ENCODE measurements at places on chromosomes 13 and 19.

- no peaks in the 10 kb centered on the region for H3K4me1 ChIP-seq
- H3K4me3 ChIP-seq = no peak overlapping the region
- no peak for DNase-seq
- H3K36me3 ChIP-seq = peaks cover 94% of the 10 kb centered on the region
- H3K27ac ChIP-seq = no peak overlapping the region
- no peaks in the 10 kb centered on the region for H3K27me3 ChIP-seq
Observed at GRCh38 chr19:16527334-16527935, 14.8 kb downstream of the CHERP start.

- no peaks in the 10 kb centered on the region for H3K36me3 ChIP-seq
- peak overlapping the region; percentile 85 for H3K4me3 ChIP-seq
- H3K27ac ChIP-seq = no peak overlapping the region
Observed at GRCh38 chr19:8004723-8005513, 523 bp downstream of the ELAVL1 start.

DNA sequence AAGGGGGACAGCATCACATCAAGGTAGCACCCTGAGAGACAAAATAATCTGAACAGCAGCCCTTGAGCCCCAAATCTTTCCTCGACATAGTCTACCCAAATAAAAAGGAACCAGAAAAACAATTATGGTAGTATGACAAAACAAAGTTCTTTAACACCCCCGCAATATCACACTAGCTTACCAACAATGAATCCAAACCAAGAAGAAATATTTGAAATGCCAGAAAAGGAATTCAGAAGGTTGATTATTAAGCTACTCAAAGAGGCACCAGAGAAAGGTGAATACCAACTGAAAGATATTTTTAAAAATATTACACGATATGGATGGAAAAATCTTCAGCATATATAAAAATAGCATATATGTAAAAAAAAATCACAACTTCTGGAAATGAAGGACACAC, 252.9 kb upstream of the SLITRK6 start:
- H3K36me3 ChIP-seq = no peaks in the 10 kb centered on the region
- no peaks in the 10 kb centered on the region for H3K27me3 ChIP-seq
- H3K4me1 ChIP-seq = no peaks in the 10 kb centered on the region
- H3K27ac ChIP-seq = no peak overlapping the region
- DNase-seq = no peak

GRCh38 chr13:30705680-30706079, 29.7 kb upstream of the ALOX5AP start:
- no peaks in the 10 kb centered on the region for H3K27me3 ChIP-seq
- DNase-seq = no peak
- H3K36me3 ChIP-seq = no peaks in the 10 kb centered on the region
- H3K27ac ChIP-seq = no peak overlapping the region
- no peaks in the 10 kb centered on the region for H3K4me1 ChIP-seq

DNA sequence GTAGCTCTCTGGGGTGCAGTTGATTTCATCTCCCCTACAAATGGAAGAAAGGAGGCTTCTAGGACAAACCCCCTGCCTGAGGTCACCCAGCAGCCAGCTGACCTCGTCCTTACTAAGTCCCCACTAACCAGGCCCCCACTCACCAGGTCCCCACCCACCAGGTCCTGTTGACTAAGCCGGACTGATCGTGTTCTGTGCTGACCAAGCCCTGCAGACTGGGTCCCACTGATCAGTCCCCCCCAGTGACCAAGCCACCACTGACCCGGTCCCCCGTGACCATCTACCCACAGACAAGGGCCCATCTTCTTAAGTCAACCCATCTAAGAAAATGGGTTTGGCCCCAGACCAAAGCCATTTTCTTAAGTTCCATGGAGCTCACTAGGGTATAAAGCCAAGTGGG, 36.8 kb upstream of the TPM4 start:
- peaks cover 13% of the 10 kb centered on the region for H3K4me1 ChIP-seq
- no peak overlapping the region for H3K27ac ChIP-seq
- H3K4me3 ChIP-seq = no peak overlapping the region
- no peaks in the 10 kb centered on the region for H3K36me3 ChIP-seq
- no peaks in the 10 kb centered on the region for H3K27me3 ChIP-seq

DNA sequence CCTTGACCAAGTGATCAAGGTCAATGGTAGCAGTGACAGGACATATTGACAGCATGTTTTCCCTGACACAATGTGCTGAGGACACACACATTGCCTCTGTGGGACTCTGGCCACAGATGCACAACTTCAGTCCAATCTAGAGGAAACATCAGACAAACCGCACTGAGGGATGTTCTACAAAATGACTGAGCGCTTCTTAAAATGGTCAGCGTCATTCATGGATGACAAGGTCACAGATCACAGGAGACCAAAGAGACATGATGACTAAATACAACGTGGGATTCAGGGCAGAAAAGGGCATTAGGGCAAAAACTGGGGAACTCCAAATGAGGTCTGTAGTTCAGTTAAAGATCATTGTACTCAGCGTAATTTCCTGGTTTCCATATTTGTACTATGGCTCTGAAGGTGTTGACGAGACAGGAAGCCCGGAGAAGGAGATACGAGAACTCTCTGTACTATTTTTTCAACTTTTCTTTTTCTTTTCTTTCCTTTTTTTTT, 20.6 kb downstream of the PBX4 start:
- H3K4me3 ChIP-seq = no peak overlapping the region
- DNase-seq = no peak
- H3K4me1 ChIP-seq = no peaks in the 10 kb centered on the region
- H3K27me3 ChIP-seq = no peaks in the 10 kb centered on the region

- H3K4me3 ChIP-seq = no peak overlapping the region
- H3K36me3 ChIP-seq = no peaks in the 10 kb centered on the region
- no peaks in the 10 kb centered on the region for H3K27me3 ChIP-seq
- DNase-seq = no peak
- H3K27ac ChIP-seq = no peak overlapping the region
Observed at GRCh38 chr19:35362261-35363000, 4.2 kb downstream of the FFAR3 start.

- no peak for DNase-seq
- H3K36me3 ChIP-seq = no peaks in the 10 kb centered on the region
- H3K27me3 ChIP-seq = no peaks in the 10 kb centered on the region
- H3K4me1 ChIP-seq = no peaks in the 10 kb centered on the region
- H3K4me3 ChIP-seq = no peak overlapping the region
- no peak overlapping the region for H3K27ac ChIP-seq
Observed at GRCh38 chr19:28556371-28556770, 656.6 kb downstream of the UQCRFS1 start.

DNA sequence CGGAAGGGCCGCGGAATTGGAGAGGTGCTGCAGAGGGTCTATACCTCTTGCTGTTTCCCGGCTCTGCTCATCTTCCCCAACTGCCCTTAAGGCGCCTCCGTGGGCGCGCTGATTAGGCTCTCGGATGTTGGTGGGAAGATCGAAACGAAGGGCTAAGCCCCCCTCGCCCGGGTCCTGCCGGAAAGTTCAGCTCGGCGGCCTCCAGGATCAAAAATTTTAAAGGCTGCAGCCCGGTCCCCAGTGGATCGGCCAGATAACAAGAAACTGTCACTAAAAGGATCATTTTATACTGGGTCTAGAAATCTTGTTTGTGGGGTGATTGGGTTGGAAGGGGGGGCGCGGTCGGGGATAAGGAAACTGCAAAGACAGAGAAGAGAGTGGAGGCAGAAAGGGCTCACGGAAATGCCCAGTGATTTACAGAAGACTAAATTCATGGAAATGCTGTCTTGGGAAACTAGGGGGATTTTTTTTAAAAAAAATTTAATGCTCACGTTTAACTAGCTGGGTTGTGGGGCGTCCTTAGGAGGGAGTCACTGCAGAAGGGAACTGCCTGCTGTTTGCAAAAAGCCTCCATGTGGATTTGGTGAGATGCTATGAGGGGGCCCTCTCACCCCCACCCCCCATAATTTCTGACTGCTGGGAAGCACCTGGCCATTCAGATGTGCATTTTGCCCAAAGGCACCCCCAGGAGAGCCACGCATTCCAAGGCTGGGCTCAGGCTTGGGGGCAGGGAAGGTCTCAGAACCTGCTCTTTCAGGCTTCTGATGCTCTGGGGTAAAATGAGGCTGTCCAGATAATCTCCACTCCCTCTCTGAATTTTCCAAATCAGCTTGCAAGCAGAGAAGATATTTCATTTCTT, 7.7 kb downstream of the CDX2 start:
- no peaks in the 10 kb centered on the region for H3K36me3 ChIP-seq
- peaks cover 32% of the 10 kb centered on the region for H3K27me3 ChIP-seq
- H3K4me3 ChIP-seq = peak overlapping the region; percentile 60
- peaks cover 16% of the 10 kb centered on the region for H3K4me1 ChIP-seq
- no peak overlapping the region for H3K27ac ChIP-seq

GRCh38 chr13:110403721-110404120, 96.6 kb downstream of the COL4A2 start:
- no peaks in the 10 kb centered on the region for H3K36me3 ChIP-seq
- peaks cover 96% of the 10 kb centered on the region for H3K4me1 ChIP-seq
- peak overlapping the region; percentile 98 for H3K27ac ChIP-seq

GRCh38 chr13:112207129-112207528, 140.2 kb downstream of the SOX1 start:
- no peaks in the 10 kb centered on the region for H3K27me3 ChIP-seq
- DNase-seq = no peak
- H3K4me1 ChIP-seq = no peaks in the 10 kb centered on the region
- H3K4me3 ChIP-seq = no peak overlapping the region

DNA sequence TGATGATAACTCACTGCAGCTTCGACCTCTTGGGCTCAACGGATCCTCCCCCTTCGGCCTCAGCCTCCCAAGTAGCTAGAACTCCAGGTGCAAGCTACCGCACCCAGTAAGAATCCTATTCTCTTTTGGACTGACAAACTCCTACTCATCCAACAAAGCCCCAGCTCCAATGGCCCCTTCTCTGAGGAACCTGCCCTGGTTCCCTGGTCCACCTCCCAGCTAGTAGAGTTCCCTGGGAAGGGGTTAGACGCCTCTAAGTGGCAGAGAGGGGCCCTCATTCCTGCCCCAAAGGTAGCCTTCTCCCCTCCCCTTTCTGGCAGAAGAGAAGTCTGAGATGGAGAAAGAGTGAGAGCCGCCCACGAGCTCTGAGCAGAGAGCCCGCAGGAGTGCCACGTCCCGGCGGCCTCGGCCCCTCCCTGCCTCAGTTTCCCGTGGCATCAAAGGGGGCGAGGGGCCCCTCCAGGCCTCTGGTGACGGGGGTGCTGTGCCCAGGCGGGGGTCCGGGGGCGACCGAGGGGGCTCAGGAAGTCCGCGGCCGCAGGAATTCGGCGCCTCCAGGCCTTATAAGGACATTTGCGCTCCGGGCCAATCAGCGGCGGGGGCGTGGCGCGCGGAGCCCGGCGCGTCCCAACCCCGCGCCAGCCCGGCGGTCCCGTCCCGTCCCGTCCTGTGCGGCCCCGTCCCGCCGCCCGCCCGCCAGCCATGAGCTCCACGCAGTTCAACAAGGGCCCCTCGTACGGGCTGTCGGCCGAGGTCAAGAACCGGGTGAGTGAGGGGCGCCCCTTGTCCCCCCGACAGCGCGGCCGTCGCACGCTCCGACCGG, at the start of gene CNN2:
Gene CNN2 (plus strand): TSS at position 649 of the 823 bp plus-strand sequence. CDS start 54 bp downstream, at position 703.
- peaks cover 23% of the 10 kb centered on the region for H3K4me1 ChIP-seq
- H3K4me3 ChIP-seq = peak within 1 kb of the TSS; percentile 90
- H3K27ac ChIP-seq = peak within 1 kb of the TSS; percentile 100
- peaks cover 10% of the 10 kb centered on the region for H3K36me3 ChIP-seq

DNA sequence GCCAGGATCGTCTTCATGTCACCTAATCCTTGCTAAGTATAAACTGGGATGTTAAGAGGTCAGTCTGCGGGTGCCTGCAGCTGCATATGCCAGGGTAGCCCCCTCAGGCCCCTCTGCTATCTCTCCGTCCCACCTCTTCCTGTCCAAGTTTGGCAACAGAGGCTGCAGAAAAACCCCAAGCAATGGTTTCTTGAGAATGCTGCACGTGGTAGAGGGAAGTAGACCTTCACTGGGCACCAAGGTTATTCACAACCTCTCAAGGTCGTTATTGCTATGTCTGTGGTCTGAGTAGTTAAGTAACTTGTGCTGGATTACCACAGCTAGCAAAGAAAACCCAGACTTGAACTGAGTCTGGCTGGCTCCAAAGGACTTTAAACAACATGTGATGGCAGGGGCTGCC, 77.9 kb upstream of the XPO4 start:
- peaks cover 47% of the 10 kb centered on the region for H3K36me3 ChIP-seq
- no peak overlapping the region for H3K27ac ChIP-seq
- DNase-seq = no peak
- no peaks in the 10 kb centered on the region for H3K4me1 ChIP-seq
- H3K27me3 ChIP-seq = no peaks in the 10 kb centered on the region

DNA sequence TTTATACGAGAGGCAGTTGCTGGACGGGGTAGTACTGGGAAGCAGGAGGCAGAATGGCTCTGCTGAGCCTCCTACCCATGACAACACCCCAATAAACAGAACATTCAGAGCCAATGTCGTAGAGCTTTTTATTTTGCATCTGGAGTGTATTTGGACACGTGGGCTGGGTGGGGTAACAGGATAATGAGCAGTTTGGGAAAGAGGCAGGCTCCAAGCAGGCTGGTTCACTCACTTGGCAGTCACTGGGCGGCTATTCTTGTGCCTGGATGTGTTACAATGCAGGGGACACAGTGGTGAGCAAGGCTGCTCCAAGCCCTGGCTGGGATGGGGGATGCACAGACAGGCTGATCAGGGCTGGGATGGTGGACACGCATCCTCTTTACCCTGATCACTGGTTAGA, 9.5 kb downstream of the ACTMAP start:
- no peaks in the 10 kb centered on the region for H3K27me3 ChIP-seq
- peak; percentile 44 for DNase-seq
- peak overlapping the region; percentile 65 for H3K27ac ChIP-seq
- H3K4me3 ChIP-seq = no peak overlapping the region

- H3K27me3 ChIP-seq = no peaks in the 10 kb centered on the region
- H3K27ac ChIP-seq = no peak overlapping the region
- H3K4me3 ChIP-seq = no peak overlapping the region
- DNase-seq = no peak
Observed at GRCh38 chr13:98524391-98524790, 52.5 kb downstream of the STK24 start.

GRCh38 chr13:26300140-26300539, 46.2 kb downstream of the CDK8 start:
- no peak overlapping the region for H3K4me3 ChIP-seq
- H3K27ac ChIP-seq = no peak overlapping the region

DNA sequence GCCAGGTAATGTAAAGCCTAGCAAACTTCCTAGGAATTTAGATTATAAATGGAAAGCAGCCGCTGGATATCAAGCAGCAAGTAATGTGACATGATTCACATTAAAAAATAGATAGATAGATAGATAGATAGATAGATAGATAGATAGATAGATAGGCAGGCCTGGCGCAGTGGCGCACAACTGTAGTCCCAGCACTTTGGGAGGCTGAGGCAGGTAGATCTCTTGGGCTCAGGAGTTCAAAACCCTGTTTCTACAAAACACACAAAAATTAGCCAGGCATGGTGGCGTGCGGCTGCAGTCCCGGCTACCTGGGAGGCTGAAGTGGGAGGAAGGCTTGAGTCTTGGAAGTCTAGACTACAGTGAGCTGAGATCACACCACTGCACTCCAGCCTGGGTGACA, 236.9 kb downstream of the SLITRK6 start:
- no peak overlapping the region for H3K4me3 ChIP-seq
- H3K36me3 ChIP-seq = no peaks in the 10 kb centered on the region
- H3K27me3 ChIP-seq = no peaks in the 10 kb centered on the region
